Fibroblast of the conjunctiva (primary cell): ENCODE measurements at places on chromosomes 11 and 22.

DNA sequence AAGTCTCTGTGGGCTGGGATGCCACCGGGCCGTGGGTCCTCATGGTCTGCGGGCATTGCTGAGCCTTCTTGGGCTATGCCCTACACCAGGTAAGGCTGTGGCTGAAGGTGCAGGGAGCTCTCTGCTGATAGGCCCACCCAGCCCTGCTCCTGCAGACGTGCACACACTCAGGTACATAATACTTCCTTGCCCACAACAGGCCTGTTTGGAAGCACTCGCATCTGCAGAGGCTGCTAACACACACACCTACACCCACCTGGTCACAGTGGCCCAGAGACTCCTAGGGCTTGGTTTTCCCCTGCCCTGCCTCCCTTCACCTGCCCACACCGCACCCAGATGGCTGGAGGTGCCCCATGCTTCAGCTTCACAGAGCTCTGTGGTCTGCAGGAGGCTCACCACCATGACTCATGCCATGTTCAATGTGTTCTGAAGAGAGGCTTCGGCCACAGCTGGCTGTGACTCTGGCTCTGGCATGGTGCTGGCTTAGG, 72.8 kb upstream of the KCNQ1OT1 start:
- DNase-seq, result no peak

DNA sequence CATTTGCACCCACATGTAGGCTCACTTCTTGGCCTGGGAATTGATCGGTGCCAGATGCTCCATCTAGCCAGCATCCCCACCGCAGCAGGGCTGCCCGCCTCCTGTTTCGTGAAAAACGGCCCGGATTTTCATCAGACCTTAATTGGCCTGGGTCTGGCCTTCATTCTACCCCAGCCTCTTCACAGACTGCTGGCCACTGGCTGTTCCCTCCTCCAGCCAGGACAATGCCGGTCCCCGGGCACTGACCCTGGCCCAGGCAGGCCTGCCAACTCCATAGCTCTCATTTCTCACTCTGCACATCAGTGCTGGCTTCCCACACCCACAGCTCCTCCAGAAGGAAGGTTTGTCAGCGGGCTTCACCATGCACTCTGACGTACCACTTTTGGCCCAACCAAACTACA, 27.9 kb downstream of the TIMP3 start:
- no peak for DNase-seq

DNA sequence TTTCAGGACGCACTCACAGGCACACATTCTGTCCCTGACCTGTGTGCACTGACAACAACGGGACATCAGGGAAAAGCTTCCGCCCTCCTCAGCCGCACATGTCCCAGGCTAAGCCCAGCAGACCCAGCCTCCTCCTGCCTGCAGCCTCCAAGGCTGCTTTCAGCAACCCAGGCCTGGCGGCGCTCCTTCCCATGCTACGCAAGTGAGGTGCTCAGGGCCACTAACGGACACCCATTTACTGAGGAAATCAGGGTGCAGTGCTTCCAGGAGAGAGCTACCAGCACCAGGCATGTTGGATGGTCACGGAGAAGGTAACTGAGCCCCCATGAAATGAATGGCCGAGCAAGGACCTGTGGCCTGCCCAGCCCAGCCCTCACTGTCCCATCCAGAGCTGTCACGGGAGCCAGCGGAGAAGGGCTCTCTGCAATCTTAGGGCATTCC, 6.9 kb downstream of the MOB2 start:
- no peak for DNase-seq

DNA sequence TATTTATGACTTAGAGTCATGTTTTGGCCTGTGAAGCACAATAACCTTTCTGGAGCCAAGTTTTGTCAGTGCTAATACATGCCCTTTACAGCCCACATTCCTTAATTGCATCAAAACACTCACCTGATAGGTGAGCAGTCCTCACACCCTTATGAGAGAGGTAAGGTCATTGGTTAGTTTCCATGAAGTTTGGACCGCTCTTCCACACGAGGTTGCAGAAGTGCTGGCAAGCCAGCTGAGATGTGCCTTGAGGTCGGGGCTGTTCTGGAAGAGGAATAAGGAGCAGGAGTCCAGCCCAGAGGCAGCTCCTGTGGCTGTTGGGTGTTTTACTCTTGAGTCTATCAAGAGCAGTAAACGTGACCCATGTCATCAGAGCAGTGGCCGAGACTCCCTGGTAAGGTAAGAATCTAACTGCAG, 76.3 kb downstream of the CYB5R2 start:
- DNase-seq, result no peak

DNA sequence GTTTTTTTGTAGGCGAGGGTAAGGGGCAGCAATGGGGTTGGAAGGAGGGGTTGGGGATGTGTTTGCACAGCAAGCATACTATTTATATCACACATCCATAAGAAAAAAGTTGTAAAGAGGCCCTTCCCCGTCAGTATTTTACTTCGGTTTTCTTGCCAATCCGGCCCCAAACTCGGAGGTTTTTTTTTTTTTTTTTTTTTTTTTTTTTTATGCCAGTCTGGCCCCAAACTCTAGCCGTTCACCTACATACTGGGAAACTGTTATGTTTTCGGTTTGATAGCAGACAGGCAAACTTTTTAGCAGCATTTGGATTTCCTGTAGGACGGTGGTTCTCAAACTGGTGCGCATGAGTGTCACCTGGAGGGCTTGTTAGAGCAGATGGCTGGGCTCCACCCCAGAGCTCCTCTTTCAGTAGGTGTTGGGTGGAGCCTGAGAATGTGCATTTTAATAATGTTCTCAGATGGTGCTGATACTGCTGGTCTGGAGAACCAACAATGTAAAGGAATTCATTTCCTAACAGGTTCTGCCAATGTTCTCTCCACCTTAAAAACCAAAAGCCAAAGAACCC, 76.5 kb upstream of the ZBED5 start:
- no peak for DNase-seq

DNA sequence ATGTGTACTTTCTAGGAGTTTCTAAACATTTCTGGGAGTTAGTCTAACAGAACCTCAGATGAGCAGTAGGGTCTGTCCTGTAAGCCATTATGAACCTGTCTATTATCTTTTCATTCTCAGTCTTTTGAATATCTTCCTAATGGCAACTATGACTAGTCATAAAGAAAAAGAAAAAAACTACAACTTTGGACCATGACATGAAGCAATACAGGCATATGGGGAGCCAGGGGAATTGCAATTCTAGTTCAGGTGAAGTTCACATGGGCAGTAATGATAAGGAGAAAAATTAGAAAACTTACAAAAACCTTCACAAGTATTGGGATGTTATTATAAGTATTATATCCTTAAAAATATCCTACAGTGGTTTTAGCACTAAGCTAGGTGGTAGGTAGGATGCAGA, 649.0 kb upstream of the ANO5 start:
- DNase-seq, result no peak

- DNase-seq, result no peak
These were observed 37.2 kb downstream of the OR2AG2 start for GRCh38 chr11:6734616-6735015.

- no peak for DNase-seq
These were observed 193.7 kb upstream of the TBCEL start for GRCh38 chr11:120830085-120830620.
